ENCODE measurements at places on chromosomes 7 and 10. TPM values are rescaled to one million over a fixed set of nuclear protein-coding genes. Genes with fewer than 3 reads are reported as not detected.

- peak; percentile 11 for DNase-seq
These were observed 558.9 kb upstream of the MGMT start for GRCh38 chr10:128908099-128908498.

DNA sequence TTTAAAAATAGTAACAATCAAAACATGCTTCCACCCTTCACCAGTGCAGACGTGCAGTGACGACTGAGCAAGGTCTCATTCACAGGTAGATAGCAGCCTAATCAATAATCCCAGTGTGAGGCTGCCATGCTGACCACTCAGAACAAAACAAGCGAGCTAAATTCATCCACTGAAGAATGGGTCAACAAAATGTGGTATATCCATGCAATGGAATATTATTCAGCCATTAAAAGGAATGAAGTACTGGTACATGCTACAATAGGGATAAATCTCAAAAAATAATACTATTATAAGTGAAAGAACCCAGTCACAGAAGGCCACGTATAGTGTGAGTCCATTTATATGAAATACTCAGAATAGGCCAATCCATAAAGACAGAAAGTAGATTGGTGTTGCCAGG lies 74.0 kb downstream of the PTPRE start:
- no peak for DNase-seq

GRCh38 chr7:105101864-105102263 lies 87.9 kb downstream of the KMT2E start:
- no peak for DNase-seq

DNA sequence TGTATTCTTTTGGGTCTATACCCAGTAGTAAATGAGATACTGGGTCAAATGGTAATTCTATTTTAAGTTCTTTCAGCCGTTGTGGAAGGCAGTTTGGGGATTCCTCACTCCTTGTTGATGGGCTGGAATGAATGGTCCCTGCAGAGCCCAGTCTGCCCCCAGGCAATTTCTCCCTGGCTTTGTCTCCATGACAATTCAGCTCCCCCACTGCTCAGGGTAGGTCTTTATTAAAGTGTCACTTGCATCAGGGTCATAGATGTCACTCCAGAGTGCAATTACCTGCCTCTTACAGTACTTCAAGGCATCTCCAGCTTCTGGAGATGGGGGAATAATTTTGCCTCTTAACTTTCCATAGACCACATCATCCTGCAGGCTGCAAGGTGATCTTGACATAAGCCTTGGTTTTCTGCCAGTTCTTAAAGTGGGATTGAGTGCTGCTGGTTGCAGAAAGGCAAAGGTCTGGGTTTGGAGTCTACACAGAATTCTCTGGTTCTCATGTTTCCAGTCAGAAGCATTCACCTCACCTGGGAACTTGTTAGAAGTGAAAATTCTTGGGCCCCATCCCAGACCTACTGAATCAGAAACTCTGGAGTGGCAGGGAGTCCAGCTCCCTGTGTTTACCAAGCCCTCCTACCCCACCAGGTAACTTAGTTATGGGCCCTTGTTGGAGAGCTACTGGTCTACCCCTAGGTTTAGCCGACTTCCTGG lies 442.4 kb downstream of the GALNT17 start:
- no peak for DNase-seq

- DNase-seq: no peak
These were observed 98.7 kb upstream of the POM121L12 start for GRCh38 chr7:52936750-52937149.

DNA sequence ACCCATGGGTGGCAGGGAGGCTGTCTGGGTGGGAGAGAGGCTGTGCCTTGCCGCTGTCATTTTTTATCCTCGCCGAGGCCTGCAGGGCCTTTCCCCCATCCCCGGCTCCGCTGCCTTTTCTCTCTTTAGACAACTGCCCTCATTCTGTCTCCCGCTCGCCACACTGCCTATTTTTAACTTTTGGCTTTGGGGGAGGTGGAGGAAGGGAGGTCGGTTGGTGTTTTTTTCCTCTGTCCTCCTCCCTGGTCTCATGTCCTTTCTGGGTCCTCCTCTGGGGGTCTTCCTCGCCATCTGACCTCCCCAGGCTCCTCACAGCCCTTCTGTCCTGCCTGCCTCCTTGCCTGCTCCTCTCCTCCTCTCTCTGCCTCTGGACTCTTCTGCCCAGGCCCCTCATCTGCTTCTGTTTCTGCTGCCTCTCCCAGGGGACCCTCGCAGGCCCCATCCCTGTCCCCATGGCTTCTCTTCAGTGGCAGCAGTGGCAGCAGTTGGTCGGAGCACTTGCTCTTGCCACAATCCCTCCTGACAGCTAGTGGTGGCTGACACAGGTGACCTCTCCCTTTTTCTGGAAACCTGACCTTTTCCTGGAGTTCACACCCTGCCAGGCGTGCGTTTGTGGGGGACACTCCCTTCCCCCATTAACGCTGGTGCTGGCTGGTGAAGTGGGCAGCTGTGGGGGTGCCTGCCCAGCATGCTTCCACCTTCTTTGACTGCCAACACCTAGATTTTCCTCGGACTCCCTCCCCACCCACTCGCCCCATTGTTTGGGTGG lies 19.5 kb upstream of the PCBD1 start:
- DNase-seq: no peak

GRCh38 chr7:42768045-42768444 lies 143.8 kb downstream of the C7orf25 start:
- DNase-seq: no peak

- DNase-seq: no peak
These were observed 3.1 kb downstream of the SMURF1 start for GRCh38 chr7:99140813-99141212.

The CALML3 gene
- total RNA-seq: not detected

The GNAT3 gene
- not detected for total RNA-seq

The SFTPA2 gene
- not detected for total RNA-seq

The FAM241B gene
- 12.1 TPM for total RNA-seq

The NEUROD6 gene
- total RNA-seq: not detected

All from activated T-helper 2 cell treated with anti-CD3 and anti-CD28 coated beads, Interferon-gamma antibody, Interleukin-2, Interleukin-4, amounts not matched to agents 10 μg/mL and 5 μg/mL and 100 μg/mL, durations not matched to agents 14 hours and 24 hours and 36 hours (primary cell).